ENCODE measurements at places on chromosomes 1 and 21.

- no peak for DNase-seq
Observed at GRCh38 chr1:226568975-226569741, 20.6 kb downstream of the STUM start.

DNA sequence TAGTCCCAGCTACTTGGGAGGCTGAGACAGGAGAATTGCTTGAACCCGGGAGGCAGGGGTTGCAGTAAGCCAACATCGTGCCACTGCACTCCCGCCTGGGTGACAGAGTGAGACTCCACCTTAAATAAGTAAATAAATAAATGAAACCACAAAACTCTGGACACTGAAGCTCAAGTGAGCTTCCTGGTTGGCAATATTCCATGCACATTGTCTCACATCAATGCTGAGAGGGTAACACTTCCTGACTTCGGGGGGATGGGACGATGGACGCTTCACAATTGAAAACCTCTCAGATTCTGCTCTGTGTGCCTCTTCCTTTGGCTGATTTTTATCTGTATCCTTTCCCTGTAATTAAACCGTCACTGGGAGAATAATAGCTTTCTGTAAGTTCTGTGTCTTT, 70.0 kb upstream of the ZNF644 start:
- no peak for DNase-seq

DNA sequence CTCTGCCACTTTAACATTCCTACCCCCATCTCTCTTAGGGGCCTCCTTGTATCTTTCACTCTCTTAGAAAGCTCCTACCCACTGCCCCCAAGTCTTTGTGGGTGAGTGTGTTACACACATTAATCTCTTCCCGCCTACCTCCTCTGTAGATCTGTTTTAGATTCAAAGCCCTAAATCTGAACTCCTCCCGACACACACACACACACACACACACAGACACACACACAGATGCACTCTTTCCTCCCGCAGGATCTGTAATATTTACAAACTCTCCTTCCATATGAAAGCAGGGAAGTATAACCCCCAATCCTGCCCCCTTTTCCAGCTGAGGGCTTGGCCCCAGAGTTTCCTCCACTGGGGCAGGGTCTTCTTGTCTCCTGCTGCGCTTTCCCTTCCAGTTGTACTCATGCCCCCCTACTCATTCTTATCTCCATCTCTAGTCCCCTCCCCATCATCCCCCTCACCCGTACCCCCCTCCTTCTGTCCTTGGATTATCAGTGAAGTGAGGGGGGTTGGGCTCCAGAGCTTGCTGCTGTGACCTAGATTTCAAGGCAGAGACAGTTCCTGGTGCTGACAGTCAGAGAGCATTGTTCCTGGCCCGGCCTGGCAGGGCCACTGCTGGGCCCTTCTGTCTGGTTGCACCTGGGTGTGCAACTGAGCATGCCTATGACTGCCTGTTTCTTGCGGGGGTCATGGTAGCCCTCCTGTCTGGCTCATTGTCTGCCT, 4.3 kb downstream of the PEA15 start:
- DNase-seq, result no peak

DNA sequence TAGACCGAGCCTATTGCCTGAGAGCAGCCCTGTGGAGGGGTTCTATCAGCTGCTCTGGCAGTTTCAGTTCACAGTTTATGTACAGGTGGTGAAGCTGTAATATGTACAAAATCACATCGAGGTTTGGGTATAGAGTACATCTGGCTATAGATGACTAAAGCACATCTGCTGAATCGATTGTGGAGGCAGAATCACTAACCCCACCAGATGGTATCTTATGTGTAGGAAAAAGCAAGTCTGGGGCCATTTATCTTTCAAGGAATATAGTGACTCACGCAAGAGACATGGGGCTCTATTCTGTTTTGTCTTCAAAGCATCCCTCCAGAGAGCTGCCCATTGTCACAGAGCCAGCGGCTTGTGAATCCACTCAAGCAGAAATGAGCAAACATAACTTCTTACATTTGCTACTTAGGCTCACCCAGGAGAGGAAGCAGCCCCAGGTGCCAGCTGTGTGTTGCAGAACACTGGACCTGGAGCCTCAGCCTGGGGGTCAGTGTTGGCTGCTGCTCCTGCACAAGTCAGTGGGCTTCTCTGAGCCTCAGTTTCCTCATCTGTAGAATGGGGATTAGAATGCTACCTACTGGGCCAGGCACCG, 21.3 kb downstream of the MIIP start:
- DNase-seq, result no peak

DNA sequence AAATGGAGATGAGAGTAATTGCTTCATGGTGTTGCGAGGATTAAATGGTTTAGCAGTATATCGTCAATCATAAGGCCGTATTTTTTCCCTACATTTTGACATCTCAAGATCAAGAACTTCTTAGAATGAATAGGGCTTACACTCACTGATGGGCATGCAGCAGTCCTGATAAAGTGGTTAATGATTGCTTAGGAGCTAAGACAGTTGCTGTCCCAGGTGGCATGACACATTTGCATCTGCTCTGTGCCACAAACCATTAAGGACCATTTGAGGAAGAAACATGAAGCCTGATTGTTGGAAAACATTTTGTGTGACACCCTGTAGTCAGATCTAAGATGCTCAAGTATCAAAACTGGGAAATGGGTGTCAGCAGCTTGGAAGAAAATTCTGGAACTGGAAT, 81.0 kb upstream of the SGIP1 start:
- DNase-seq, result no peak

DNA sequence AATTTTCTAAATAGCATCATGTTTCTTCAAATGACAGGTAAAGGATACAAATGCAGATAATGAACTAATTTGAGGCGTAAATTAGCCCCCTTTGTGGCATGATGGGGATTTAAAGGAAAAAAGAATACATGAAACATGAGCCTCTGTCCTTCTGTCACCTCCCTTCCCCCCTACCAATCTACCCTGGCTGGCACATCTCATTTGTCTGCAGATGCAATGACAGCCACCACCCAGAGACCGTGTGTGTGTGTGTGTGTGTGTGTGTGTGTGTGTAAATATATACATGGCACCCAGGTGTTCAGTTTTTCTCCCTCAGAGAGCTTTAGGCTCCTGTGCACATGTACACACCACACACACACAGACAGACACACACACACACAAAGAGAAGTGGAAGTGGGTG, 451.1 kb downstream of the RWDD3 start:
- DNase-seq, result no peak

GRCh38 chr21:34744801-34745200, 76.0 kb downstream of the CLIC6 start:
- no peak for DNase-seq

DNA sequence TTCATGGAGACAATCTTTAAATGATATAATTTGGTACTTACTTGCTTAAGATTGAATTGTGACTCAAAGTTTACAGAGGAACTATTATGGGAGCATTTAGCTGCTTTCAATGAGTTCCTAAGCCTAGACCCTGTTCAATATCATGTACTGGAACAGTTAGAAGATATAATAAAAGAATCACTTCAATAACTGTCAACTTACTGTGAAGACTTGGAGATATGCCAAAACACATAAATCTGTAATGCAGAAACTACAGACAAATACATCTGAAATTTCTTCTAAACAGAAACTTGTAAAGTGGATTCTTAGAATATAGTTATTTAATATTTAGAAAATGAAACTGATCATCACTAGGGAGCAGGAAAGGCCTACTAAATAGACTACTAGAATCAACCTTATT, 259.3 kb downstream of the HLX start:
- DNase-seq, result no peak

- DNase-seq, result no peak
Observed at GRCh38 chr1:85343213-85343611, 66.8 kb upstream of the BCL10 start.

- DNase-seq, result no peak
Observed at GRCh38 chr1:67558449-67559193, 126.4 kb upstream of the GADD45A start.

DNA sequence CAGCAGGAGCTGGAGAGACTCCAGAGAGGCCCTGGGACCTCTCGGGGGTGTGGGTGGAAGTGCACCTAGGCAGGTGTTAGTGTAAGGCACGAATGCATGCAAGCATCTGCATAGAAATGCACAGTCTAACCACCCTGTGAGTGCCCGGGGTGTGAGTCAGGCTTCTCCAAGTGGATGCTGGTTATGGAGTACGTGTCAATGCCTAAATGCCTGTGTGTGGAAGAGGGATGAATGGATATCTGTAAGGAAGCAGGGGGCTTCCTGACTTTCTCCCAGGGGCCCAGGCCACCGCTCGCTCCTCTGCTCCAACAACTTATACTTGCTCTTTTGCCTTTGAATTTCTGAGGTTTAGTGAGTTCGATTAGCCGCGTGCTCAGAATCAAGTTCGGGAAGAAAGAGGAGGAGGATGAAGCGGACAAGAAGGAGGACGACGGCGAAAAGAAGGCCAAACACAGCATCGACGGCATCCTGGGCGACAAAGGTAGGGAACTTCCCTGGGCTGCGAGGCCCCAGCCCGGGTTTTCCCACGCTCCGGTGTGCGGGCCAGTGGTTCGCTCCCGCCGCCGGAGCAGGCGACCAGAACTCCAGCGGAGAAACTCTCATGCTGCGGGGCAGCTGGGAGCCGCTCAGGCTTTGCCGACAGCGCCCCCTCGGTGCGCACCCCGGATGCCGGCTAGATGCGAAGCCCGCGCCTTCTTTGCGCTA, 5.4 kb downstream of the PAX7 start:
- DNase-seq, result no peak

DNA sequence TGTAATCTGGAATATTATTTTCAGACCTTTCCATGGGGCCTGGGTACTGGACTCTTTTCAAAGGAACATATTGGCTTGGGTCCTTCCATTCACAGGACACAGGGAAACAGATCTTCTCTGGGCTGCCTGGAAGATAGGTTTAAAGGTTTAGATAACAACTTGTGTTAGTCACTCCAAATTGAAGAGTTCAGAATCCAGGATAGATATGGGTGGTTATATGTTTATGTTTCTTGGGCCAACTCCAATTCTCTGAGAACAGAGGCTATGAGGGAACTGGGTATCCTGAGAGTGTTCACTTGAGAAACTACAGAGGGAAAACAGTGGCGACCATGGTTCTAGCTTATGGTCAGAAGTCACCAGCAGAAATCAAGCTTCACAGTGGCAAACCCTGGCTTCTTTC, 8.7 kb upstream of the PIGM start:
- no peak for DNase-seq

DNA sequence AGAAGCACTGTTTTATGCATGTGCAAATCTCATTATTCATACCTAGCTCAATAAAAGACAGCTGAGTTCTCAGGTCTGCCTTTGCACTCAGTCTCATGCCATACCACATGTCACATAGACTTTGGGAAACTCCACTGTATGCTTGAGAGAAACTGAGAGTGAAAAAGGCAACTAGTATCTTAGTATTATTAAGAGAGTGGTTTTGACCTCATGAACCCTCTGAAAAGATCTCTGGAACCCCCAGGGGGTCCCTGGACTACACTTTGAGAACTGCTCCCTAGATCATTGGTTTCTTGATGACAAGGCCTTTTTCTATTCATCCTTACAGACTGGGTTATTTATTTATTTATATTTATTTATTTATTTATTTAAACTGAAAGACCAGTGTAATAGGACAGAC, 3.7 kb upstream of the RHEX start:
- no peak for DNase-seq

GRCh38 chr1:19715334-19716203, 50.9 kb downstream of the HTR6 start:
- DNase-seq, result peak; percentile 70

DNA sequence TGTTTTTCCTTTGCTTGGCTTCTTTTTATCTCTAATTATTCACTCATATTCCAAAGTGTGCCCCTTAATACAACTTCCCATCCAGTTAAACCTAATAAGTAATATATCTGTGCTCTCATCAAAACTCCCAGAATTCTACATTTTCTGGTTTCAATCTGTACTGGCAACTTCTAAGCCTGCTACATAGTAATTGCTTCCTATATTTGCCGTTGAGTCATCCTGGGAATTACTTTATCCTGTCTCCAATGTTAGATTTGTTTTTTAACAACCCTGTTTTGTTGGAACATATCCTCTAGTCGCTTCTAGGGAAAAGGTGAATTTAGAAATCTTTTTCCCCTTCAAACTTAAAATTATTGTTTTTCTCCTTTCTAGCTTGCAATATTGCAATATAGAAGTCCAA, 620.5 kb upstream of the PKN2 start:
- DNase-seq, result no peak

GRCh38 chr1:69639159-69639558, 71.4 kb downstream of the LRRC7 start:
- no peak for DNase-seq

DNA sequence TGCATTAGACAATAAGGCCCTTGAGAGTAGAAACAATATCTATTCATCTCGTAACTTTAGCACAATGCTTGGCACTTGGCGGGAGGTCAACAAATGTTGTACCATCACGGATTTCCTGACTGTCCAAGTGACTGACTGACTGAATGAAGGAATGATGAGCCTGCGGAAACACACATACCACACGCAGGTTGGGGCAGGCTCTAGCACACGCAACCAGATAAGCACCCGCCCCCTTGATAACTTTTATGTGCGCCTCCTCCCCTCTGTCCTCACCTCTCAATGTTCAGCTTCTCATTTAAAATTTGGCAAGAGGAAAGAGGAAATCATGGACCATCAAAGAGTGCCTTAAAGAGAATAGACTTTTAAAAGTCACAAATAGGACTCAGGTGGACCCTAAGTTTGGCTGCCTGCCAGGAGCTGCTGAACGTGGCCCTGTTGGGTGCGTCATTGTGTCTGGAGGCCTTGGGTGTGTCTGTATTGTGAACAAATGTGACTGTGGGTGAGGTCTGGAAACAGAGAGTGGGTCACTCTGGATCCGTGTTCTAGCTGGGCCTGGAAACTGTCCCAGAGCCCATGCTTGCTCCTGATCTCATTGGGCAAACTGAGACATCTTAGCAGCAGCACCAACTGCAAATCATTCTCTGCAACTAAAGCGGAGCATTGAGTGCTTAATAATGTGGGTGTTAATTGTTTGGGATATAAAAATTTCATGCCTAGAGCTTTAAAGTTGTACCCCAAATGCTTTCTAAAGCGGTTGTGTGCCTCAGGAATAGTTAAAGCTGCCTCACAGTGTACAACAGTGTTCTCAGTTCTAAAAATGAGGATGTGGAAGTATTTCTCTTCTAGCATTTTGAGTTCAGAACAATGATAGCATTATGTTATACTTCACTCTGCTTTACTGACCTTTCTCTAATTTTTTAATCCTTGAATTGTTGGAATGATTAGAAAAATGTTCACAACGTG, 47.6 kb upstream of the ABCG1 start:
- DNase-seq, result no peak

DNA sequence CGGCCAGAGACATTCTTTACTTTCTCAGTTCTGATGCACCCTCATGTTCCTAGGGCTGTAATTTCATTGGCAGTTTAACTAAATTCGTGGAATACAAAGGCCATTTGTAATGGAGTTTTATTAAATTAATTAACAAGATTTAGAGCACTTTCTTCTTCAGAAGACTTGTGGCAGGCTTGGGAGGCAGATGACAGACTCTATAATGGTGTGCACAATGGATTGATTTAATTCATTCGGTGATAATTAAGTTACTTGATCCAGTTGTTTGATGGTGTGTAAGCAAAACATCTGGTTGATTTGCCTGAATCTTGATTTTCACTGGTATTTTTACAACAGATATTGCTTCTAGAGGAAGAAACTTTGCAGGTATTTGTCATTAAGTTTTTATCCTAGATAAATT, 361.9 kb upstream of the GREM2 start:
- DNase-seq, result no peak

GRCh38 chr1:221429264-221429663, 312.6 kb downstream of the DUSP10 start:
- DNase-seq, result no peak
